ENCODE measurements at places on chromosomes 4 and X. TPM values are rescaled to one million over a fixed set of nuclear protein-coding genes. Genes with fewer than 3 reads are reported as not detected.

C1QTNF7 gene
- 1.6 TPM for total RNA-seq

GLUD2 gene
- 1.1 TPM for total RNA-seq

LONRF3 gene
- 5.5 TPM for total RNA-seq

SHROOM4 gene
- 11.1 TPM for total RNA-seq

CNOT6L gene
- 23.4 TPM for total RNA-seq

DNA sequence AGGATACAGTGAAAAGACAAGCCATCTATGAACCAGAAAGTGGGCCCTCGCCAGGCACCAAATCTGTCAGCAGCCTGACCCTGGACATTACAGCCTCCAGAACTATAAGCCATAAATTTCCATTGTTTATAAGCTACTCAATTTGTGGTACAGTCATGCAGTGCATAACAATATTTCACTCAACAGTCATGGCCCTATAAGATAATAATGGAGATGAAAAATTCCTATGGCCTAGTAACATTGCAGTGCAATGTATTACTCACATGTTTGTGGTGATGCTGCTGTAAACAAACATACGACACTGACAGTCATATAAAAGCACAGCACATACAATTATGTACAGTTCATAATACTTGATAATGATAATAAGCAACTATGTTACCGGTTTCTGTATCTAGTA is 17.1 kb upstream of the TLR1 start:
- no peak for DNase-seq
